ENCODE measurements at places on chromosomes 12 and 14. TPM values are rescaled to one million over a fixed set of nuclear protein-coding genes. Genes with fewer than 3 reads are reported as not detected.

DNA sequence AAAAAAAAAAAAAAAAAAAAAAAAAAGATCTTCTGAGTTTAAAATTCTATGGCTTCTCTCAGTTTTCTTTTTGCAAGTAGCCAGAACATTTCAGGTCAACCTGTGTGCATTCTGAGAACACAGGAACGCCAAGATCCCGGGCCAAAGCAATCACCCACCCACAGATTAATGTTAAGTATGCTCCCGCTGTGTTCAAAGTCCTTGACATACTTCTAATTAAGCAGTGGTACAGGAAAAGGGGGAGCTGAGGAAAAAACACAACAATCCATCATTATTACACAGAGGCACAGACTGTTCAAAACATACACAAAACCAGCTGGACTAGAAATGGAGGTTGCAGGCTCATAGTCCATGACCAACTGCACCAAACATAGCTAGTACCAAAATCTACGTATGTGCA lies 2.8 kb downstream of the FBXO21 start:
- no peak for DNase-seq

GRCh38 chr14:71703477-71703876 lies 228.8 kb upstream of the RGS6 start:
- no peak for DNase-seq

DNA sequence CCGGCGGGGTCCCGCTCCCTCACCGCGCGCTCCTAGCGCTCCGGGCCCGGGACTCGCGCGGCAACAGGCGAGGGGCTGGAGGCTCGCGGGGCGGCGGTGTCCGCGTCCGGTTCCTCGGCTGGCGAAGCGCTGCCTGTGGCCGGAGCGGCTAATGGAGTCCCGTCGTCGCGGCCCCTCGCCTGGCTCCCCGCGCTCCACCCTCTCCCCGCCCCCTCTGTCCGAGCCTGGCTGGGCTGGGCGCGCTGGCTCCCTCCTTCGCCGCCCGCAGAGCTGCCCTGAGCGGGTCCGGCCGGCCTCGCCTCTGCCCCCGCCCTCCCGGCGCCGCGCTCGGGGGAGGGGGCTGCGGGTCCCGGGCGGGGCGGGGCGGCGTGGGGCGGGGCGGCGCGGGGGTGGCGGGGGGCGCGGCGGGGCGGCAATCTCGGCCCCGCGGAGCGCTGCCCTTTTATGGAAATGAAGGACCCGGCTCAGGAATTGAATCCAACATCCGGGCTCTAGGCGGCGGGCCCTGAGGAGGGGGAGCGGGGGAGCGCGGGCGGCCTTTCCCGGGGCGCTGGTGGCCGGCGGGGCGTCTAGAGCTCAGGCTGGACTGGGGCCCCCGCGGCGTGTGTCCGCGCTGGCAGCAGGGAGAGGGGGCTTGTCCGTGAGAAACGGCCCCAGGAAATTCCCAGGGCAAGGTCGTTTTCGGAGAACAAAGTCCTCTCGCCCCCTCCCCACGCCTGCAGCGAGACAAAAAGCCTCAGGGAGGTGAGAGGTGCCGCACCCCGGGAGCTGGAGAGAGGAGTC lies at the start of gene FERMT2:
Gene FERMT2 (minus strand): TSS at position 153 of the 783 bp plus-strand sequence. CDS start 482 bp downstream, outside the sequence.
- DNase-seq: peak; percentile 83

DNA sequence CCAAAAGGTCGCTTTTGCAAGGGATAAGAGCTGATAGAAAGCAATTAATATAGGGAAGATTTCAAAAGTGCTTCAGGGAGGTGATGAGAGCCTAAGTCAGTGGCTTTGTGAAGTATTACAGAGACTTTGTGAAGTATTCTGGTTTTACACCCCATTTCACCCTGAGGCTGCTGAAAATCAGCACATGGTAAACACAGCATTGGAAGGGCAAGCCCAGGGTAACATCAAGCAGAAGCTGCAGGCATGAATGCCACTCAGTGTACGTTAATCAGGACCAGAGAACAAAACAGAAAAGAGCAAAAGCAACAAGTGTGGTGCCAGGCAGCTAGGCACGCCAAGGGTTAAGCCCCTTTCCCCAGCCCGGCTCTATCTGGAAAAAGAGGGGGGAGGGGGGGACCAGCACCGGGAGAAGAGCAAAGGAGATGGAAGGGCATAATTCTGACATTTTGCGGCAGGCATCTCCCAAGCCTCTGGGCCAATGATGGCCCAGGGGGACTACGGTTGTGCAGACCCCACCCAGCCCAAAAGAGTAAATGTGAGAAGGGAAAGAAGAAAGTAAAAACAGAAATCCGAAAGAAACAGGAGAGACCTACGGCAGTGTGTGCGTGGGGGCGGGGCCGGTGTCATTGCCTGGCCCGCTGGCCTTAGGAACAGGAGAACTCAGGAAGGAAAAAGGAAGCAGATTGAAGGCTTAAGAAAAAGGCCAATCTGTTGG lies 58.9 kb downstream of the DHRS2 start:
- DNase-seq: no peak

- DNase-seq: no peak
These were observed 12.1 kb upstream of the LUM start for GRCh38 chr12:91123236-91123916.

- DNase-seq: no peak
These were observed 4.3 kb downstream of the KHNYN start for GRCh38 chr14:24434036-24434435.

DNA sequence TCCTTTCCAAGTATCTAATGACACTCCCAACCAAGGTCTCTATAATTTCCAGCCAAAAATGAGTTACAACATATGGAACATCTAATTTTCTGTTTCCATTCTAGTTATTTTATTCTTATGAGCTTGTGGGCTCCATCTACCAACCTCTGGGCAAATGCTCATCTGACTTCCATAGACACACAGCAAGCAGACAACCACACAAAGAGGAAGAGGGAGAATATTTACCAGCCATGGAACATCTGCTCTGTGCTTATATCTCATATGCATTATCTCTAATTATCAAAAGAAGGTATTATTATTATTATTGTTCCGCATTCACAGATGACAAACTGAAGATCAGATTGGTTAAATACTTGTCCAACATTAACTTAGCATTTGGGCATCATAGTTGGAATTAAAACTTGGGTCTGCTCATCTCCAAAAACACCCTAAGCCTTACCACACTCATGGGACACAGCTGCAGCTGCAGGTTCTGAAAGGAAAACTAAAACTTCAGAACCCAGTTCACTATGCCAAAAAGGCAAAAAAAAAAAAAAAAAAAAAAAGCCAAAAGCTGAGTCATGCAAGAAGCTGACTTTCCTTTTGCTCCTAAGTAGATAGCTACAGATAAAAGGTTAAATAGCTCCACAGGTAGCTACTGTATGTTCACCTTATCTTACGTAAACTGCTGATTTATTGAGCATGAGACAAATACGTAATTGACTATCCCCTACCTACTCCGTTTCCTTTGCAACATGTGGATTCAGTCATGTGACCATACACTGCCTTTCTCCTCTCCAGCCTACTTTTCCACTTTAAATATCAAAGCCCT lies 23.6 kb upstream of the TCL1B start:
- DNase-seq: no peak

- no peak for DNase-seq
These were observed 46.8 kb downstream of the RNF34 start for GRCh38 chr12:121446750-121447149.

GRCh38 chr12:98422359-98422758 lies 93.0 kb upstream of the TMPO start:
- DNase-seq: no peak

LRTM2 gene
- polyA plus RNA-seq: 0.44 TPM

HOXC10 gene
- 59.2 TPM for polyA plus RNA-seq

RFLNA gene
- polyA plus RNA-seq: 7.7 TPM

RTL1 gene
- polyA plus RNA-seq: 0.08 TPM

SYT10 gene
- polyA plus RNA-seq: 0.69 TPM

ZNF10 gene
- 20.3 TPM for polyA plus RNA-seq

All from right renal pelvis (tissue), 4 donors.